ENCODE measurements at places on chromosomes 1 and 21. TPM values are rescaled to one million over a fixed set of nuclear protein-coding genes. Genes with fewer than 3 reads are reported as not detected.

Gene S100A16
- polyA plus RNA-seq: 177 TPM

Gene NEK7
- polyA plus RNA-seq: 93.2 TPM

Gene STYXL2
- 0.51 TPM for polyA plus RNA-seq

Gene RGS13
- polyA plus RNA-seq: 3.3 TPM

Gene NR1I3
- 0.51 TPM for polyA plus RNA-seq

Gene OLFML2B
- 10.2 TPM for polyA plus RNA-seq

Gene CRB1
- 0.52 TPM for polyA plus RNA-seq

Gene TRPM2
- polyA plus RNA-seq: 2.0 TPM

Gene CPLANE2
- polyA plus RNA-seq: 4.5 TPM

Gene ADAMTSL4
- polyA plus RNA-seq: 13.3 TPM

Gene KRTAP12-4
- polyA plus RNA-seq: not detected

Gene TNFRSF9
- polyA plus RNA-seq: 0.25 TPM

Gene B3GALT2
- polyA plus RNA-seq: 29.9 TPM

Gene PLA2G5
- 0.66 TPM for polyA plus RNA-seq

Gene GPA33
- 0.09 TPM for polyA plus RNA-seq

GRCh38 chr1:242426271-242426905, 98.1 kb downstream of the PLD5 start:
- DNase-seq: no peak

- no peak for DNase-seq
Observed at GRCh38 chr1:169563650-169564049, 22.6 kb downstream of the F5 start.

DNA sequence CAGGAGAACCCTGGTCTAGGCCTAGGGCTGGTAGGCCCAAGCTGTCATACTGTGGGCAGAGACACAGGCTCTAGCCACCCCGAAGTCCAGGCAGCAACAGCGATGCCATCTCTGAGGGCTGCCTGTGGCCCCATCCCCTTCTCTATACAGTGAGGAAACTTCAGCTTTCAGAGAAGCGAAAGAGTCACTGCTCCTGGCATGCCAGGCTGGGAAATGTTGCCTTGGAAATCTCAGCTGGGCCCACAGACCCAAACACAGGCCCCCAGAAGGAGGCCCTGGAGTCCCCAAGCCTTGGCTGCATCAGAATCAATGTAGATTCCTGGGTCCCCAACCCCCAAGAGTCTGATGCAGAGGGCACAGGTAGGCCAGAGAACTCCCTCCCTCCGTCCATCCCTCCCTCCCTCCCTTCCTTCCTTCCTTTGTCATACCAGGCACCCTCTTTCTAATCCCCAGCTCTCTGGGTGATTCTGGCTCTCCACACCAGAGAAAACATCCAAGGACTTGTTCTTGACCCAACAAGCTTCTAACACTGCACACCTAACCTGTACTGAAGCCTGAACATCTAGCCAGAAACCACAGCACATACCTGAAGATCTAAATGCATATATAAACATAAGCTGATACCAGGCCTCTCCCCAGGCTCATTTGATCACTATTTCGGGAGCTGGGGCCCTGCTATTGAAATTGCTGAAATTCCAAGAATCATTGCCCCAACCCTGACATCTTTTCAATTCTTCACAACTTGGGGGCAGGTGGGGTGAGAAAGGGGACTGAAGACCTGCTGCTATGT, 143.2 kb upstream of the EDN2 start:
- no peak for DNase-seq

- DNase-seq: no peak
Observed at GRCh38 chr1:29655945-29656850, 419.9 kb downstream of the PTPRU start.

DNA sequence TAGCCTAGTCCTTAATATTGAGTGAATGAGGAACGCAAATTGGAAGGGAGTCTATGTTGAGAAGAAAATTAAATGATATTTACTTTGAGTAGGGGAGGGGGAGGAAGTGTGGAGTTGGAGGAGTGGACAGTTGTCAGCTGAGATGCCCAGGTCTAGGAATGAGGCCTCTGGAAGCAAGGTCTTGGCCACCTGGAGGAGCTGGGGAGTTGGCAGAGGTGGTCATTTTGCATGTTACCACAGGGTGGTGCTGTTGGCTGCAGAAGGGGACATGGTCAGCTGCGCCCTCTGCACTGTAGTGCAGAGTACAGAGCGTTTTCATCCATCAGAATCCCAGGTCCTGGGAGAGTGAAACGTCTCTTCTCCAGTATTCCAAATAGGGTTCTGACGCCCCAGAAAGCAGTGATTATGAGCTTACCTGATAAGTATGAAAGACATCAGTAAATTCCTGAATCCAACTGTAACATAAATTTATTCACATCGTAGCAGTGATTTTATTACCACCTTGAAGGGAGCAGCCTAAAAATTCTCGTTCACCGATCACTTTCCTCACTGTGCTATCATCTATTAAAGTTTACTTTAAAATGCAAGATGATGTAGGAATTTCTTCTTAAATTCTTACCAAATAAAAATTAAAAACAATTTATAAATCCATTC, 13.8 kb downstream of the PARK7 start:
- no peak for DNase-seq

DNA sequence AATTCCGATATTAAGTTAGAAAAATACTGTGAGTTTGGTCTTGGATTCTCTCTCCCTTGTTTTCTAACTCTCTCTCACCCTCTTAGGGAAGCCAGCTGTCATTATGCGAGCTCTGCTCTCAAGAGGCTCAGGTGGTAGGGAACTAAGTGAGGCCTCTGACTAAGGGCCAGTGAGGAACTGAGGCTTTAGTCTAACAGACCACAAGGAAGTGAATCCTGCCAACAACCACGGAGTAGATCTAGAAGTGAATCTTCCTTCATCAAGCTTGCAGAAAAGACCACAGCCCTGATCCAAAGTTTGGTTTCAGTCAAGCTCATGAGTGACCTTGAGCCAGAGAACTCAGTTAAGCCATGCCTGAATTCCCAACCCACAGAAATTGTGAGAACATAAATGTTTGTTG, 180.1 kb upstream of the PRMT6 start:
- DNase-seq: no peak

- DNase-seq: no peak
Observed at GRCh38 chr21:36887963-36888362, 78.5 kb downstream of the HLCS start.

- DNase-seq: no peak
Observed at GRCh38 chr1:111212634-111213335, 12.3 kb upstream of the DENND2D start.

DNA sequence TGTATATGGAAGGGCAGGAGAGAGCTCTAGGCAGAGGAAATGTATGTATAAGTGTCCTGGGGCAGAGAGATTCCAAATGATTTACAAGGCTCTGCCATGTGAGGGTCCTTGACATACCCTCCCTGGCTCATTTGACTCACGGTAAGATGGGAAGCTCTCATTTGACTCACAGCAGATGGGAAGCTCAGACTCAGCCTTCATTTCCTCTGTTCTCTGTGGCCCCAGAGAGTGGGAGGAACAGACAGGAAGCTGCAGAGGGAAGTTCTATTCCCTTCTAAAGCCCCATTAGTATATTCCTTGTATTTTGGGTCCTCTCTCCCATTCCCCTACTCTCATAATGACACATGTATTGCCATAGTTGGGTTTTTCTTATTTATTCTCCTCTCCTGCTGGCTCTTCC, 44.9 kb downstream of the FOXD2 start:
- no peak for DNase-seq

DNA sequence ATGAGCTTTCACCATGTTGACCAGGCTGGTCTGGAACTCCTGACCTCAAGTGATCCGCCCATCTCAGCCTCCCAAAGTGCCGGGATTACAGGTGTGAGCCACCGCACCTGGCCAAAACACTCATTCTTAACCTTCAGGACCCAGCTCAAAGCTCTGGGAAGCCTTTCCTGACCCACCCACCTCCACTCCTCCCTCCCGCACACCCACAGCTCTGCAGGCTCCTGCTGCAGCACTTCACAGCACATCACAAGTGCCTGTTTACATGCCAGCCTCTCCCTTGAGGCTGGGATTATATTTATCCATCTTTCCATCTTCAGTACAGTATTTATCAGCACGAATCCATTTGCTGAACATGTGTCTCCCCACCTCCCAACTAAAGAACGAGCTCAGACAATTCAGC, 14.9 kb downstream of the SLC9A1 start:
- DNase-seq: no peak

DNA sequence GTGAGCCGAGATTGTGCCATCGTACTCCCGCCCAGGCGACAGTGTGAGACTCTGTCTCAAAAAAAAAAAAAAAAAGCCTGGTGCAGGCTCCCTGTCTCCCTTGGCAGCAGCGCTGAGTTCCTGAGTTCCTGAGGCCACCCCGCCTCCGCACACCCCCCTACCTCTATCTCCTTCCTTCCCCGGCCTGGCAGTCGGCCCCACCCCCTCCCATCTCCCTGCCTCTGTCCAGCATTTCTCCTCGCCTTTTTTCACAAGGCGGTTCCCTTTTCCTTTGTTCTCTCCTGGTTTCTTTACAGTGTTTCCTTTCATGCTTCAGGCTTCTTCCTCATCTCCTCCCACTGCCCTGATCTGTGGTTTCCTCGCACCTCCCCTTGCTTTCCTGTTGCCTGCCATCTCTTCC, 2.7 kb downstream of the RORC start:
- peak; percentile 36 for DNase-seq

DNA sequence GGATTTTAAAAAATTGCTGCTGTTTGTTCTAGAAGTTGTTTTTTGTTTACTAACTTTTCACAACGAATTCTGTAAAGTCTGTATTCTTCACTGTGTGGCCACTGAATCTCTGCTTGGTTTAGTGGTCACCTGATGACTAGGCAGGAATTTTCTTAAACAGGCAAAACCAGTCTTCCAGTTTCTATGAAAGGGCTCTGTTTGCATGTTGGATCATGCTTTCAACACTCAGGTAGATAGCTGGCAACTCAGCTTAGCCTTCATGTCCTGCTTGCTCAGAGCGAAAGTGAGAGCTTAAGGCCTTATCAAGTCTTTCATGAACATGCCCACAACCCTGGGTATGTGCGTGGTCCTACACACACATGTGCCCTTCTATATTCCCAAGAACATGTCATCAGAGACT, 52.4 kb upstream of the CCDC190 start:
- no peak for DNase-seq

GRCh38 chr1:203069030-203069747, 16.6 kb downstream of the MYOG start:
- DNase-seq: peak; percentile 73

- DNase-seq: no peak
Observed at GRCh38 chr21:16407403-16408240, 677.8 kb downstream of the USP25 start.

- DNase-seq: no peak
Observed at GRCh38 chr1:202697038-202697437, 13.2 kb downstream of the SYT2 start.

GRCh38 chr1:195806060-195806459, 802.2 kb downstream of the KCNT2 start:
- DNase-seq: no peak

DNA sequence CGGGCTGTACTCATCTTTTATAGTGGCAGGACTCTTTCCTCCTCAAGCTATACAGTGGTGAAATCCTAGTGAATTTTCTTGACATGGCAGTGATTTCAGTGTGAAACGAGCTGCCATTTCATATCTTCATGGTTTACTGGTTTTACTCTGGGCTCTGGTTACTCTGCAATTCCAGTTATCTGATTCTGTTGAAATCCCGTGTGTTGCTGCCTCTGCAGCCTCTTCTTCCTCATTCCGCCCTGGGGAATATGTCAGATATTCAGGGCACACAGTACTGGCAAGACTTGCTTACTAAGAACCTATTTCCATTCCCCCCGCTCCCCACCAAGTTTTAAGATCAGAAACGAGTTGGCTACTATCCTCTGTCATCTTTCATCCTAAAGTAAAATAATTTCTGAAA, 7.9 kb upstream of the OR2B11 start:
- DNase-seq: no peak

DNA sequence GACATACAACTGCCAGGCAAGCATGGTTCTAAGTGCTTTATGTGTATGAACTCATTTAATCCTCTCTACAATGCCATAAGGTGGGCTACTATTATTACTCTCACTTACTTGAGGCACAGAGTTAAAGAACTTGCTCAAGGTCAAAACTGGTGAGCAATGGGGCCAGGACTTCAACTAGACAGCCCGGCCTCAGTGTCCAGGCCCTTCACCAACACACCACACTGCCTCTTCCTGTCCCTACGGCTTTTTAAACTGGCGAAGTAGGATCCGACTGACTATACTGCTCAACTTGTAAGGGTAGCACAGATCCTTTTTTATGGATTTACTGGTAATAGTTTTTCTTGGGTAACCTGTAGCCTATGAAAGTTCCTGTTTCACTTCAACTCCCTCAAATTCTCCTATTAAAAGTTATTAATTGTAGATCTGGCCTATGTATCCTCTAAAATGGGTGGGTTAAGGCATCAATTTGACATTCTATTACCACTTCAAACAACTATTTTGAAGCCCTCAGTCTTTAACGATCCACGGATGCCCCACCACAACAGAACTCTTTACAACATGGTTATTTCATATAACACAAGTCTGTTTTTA, 4.3 kb downstream of the ERRFI1 start:
- no peak for DNase-seq

DNA sequence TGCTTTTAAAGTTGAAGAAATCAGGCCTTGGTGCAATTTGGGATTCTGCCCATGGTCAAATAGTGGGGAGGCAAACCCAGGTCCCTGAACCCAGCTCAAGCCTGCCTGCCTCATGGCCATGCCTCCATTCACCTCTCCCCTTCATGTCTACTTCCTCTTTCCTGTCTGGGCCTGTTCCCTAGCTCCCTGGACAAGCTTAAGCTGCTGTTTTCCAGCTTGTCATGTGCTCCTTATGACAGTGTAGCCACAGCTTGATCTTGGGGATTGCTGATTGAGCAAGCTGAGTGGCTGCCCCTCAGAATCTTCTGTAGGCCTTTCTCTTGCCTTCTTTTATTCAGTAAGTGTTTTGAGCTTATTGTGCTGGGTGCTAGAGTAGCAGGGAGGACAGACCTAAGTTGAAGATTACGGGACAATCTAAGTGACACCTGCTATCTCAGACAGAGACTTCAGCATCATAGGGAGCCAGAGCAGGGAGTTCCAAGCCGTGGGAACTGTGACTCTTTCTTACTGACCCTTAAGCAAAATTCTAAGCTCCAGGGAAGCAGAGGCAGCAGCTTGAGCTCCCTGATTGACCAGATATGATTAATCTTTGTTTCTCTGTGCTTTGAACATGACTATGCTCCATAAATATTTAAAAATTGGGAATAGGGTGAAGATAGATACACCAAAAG, 520 bp upstream of the MR1 start:
- no peak for DNase-seq

DNA sequence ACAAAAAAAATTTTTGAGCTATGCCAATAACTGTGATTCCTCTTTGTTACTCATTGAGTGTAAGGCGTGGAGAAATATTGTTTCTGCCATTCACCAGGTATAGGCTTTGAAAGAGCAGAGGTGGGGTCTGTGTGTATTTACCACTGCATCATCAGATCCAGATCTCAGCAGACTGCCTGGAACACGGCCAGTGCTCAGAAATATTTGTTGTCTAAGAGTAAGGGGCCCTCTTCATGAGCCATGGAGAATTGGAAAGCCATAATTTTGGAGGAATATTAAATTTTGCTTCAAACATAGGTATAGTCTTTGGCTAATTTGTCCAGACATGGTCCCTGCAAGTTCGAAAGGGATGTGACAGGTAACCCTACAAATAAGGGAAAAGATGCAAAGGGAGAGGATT, 231.3 kb upstream of the IRF2BP2 start:
- DNase-seq: no peak

GRCh38 chr1:63600248-63600647, 7.0 kb downstream of the PGM1 start:
- no peak for DNase-seq

- peak; percentile 90 for DNase-seq
Observed at GRCh38 chr1:203692565-203693470, 66.2 kb downstream of the ATP2B4 start.
